ENCODE measurements at places on chromosomes 3 and 15. TPM values are rescaled to one million over a fixed set of nuclear protein-coding genes. Genes with fewer than 3 reads are reported as not detected.

ETV5 gene
- total RNA-seq = 15.5 TPM

PAQR5 gene
- 2.6 TPM for total RNA-seq

GOLGA6A gene
- total RNA-seq = 1.3 TPM

HDC gene
- 3.1 TPM for total RNA-seq

TMEM40 gene
- total RNA-seq = not detected

SPINK8 gene
- not detected for total RNA-seq

P2RY1 gene
- 2.7 TPM for total RNA-seq

TGM5 gene
- not detected for total RNA-seq

PLXND1 gene
- 69.4 TPM for total RNA-seq

CHRD gene
- total RNA-seq = 16.2 TPM

NR1D2 gene
- total RNA-seq = 36.9 TPM

GRCh38 chr3:142785996-142786395 is 62.2 kb downstream of the TRPC1 start:
- no peak for ATAC-seq

DNA sequence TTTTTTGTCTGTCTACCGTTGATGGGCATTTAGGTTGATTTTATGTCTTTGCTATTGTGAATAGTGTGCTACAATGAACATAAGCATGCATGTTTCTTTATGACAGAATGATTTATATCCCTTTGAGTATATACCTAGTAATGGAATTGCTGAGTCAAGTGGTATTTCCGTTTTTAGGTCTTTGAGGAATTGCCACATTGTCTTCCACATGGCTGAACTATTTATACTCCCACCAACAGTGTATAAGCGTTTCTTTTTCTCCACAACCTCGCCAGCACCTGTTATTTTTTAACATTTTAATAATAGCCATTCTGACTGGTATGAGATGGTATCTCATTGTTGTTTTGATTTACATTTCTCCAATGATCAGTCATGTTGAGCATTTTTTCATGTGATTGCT is 89.6 kb upstream of the GALNT15 start:
- no peak for ATAC-seq

DNA sequence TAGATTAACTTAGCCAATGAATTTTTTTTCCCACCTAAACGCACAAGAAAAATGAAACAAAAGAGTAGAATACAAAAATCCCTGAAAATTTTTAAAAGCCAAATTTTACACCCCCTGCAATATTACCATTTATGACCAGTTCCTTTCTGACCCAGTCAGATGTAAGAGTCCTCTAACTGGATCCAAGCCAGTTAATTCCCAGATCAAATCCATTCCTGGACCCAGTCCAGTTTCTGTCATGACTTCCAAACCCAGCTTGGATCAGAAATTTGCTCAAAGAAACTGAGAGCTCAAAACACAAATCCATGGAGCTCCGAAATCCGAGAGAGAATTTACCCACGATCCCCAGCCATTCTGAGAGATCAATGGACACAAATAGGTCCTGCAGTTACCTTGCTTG is 17.0 kb upstream of the ALDH1L1 start:
- no peak for ATAC-seq

DNA sequence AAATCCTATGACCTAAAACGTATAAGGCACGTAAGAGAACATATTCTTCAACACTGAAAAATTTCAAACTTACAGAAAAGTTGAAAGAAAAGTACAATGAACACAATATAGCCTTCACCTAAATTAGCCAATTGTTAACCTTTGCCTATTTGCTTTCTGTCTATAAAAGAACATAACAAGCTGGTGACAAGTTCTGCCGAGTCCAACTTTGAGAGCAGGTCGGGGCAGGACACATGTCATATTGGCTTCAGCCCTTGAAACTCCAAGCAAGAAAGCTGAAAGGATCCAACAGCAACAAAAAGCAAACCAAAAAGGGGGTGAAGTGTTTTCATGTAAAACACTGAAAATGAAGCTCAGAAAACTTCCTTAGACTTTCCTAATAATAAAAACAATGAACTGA is 59.1 kb downstream of the TBC1D2B start:
- no peak for ATAC-seq

- ATAC-seq = no peak
These were observed 12.0 kb downstream of the CHCHD6 start for GRCh38 chr3:126716057-126716456.

DNA sequence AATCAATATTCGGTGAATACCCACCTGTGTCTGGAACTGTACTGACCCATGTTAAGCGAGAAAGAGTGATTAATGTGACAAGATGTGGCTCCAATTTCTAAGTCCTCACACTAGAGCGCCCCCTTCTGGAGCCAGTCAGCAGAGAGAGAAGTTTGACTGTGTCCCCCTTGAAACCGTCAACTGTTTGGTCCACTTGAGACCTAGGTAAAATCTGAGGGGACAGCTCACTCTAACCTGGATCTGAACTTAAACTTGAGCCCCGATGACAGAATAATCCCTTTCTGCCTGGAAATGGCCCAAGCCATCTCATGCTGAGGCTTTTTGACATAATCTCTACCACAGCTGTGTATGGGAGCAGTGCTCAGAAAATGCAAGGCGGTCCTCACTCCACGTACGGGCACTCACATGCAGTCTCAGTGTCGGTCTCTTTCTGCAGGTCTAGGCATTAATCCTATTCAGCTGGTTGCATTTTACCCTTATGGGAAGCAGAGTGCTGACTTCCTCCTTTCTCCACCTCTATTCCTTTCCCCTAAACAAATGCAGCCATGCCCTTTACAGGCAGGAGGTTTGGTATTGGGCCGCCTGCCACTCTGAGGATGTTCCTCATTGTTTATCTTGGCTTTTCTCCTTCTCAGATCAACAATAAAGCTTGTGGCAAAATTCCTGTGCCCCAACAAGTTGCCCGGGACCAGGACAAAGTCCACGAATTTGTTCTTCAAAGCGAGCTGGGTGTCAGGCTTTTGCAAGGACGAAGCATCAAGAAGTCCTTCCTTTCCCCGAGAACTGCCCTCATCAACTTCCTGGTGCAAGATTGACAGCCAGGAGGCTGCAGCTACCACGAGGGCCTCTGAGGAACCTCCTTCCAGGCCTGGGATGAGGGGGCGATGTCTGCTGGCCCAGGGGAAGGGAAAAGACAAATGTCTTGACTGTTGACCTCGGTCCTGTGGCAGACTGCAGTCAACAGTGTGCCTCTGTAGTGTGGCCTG is 47.5 kb upstream of the LIMD1 start:
- no peak for ATAC-seq

DNA sequence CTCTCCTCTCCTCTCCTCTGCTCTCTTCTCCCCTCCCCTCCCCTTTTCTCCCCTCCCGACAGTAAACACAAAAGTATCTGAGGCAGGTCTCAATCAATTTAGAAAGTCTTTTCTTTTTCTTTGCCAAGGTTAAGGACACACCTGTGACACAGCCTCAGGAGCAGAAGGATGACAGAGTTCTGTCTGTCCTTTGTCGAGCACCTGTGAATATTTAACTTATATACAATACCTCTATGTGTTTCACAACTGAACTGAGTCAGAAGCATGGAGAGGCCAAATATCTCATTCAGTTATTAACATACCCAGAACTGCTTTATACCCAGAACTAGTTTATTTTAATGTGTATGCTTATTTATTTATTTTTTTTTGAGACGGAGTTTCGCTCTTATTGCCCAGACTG is 81.1 kb upstream of the ROBO1 start:
- ATAC-seq = no peak

DNA sequence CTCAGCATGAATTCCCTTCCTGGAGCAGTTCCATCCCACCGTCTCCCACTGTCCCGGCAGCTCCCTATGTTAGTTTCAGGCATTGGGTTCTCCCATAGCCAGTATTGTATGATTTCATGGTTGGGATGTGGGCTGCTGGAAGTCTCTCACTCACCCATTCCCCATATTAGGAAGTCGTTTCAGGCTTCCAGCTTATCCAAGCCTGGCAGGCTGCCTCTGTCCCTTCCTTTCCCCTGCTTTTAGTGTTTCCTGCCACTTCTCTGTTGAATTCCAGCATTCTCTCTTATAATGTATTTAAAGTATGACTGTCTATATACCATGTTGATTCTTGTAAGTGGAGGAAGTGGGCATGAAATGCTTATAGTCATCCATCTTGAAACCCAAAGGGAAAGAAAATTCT is 309.7 kb upstream of the RBMS3 start:
- no peak for ATAC-seq

- no peak for ATAC-seq
These were observed 67.3 kb upstream of the ONECUT1 start for GRCh38 chr15:52857471-52857870.

DNA sequence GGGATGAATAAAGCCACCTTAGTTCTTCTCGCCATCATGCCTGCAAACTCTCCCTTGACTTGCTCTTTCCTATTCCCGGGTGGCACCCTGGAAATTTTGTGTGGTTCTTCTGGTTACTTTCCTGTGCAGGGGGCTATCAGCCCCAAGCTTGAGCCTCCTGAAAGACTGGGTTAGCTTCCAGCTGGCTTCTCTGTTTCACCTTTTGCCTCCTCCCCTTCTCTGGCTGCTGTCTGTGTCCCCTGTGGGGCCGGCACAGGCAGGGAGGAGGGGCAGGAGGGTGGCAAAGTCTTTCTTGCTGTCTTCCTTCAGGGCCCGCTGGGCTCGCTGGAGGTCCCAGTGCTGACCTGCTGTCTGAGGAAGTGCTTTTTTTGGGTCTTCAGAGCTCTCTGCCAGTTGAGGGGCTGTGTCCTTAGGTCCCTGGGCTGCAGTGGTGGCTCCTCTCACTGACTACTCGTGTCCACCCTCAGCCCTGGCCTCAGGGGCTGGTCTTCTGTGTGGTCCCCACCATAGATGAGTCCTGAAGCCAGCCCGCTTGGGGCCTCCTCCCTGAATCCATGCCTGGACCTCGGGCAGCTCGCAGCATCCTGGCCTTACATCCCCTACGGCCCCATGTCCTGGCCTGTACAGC is 196.5 kb downstream of the KLF13 start:
- ATAC-seq = no peak

GRCh38 chr15:67411486-67411885 is 109.4 kb upstream of the C15orf61 start:
- no peak for ATAC-seq

GRCh38 chr3:149902498-149903139 is 68.1 kb downstream of the PFN2 start:
- no peak for ATAC-seq

- ATAC-seq = no peak
These were observed 179.9 kb downstream of the PLOD2 start for GRCh38 chr3:145981056-145981455.

DNA sequence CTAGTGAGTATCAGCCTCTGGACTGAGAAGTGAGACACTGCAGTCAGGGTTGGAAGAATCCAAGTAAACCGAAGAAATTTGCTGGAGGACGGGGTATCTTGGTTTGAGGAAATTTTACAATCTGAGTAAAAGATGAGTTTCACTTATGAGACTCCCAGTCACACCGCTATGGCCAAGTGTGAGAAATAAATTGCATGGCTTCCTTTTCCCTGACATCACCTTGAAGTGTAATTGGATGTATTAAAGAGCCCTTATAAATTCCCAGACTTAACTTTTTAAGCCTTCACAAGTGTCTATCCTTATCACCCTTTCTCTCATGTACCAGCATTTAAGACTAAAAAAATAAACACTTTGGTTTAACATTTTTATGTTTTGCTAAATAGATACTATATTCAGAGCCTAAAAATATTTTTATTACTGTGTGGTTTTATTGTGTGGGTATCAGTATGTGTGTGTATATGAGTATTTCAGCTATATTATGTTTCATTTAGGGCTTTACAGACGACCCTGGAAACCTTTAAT is 23.8 kb downstream of the USP3 start:
- no peak for ATAC-seq

DNA sequence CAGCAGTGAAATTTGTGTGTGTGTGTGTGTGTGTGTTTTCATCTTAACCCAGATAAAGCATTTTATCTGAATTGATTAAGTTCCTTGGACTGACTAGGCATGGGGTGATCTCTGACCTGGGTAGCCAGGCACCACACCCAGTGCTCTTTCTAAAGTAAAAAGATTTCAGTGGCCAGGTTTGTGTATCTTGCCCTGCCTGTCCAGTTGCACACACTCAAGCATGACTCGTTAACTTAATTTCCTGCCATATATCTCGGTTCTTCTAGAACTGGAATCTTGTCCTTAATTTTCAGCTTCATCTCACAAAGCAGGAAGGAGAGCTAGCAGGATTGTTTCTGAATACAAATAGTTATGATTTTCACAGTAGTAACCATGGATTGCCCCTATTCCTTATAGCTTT is 17.0 kb downstream of the TM4SF18 start:
- no peak for ATAC-seq

DNA sequence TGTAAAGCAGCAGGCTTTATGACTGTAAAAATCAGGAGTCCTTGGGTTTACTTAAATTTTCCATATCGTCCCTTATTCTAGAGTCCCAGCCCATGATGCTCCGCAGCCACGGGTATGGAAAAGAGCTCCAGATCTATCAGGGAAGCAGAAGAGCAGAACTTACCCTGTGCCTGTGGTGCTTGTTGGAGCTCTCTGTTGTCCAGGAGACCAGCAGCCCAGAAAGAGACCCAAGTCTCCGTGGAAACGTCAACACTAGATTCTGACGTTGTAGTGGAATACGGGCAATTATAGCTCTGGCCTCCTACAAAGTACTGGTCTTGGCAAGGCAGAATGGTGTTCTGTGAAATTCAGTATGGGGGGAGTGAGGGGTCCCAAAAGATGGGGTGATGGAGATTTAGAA is 2.0 kb downstream of the GMNC start:
- no peak for ATAC-seq

- peak; percentile 74 for ATAC-seq
These were observed 500.9 kb downstream of the SOX2 start for GRCh38 chr3:182212479-182213076.

- no peak for ATAC-seq
These were observed 443.3 kb upstream of the ATP11B start for GRCh38 chr3:182349951-182350517.

DNA sequence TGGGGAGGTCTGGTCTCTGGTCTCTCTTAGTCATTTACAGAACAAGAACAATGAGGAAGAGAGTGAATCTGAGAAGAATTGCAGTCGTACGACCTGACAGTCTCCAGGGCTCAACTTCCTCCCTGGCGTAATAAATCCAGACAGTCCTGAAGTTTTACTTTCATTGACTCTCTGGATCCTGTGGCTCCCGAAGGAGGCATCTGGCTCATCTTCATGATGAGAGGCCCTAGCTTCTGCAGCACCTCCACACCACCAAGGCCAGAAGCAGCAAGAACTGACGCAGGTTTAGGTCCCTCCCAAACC is 11.8 kb upstream of the CYFIP1 start:
- no peak for ATAC-seq

DNA sequence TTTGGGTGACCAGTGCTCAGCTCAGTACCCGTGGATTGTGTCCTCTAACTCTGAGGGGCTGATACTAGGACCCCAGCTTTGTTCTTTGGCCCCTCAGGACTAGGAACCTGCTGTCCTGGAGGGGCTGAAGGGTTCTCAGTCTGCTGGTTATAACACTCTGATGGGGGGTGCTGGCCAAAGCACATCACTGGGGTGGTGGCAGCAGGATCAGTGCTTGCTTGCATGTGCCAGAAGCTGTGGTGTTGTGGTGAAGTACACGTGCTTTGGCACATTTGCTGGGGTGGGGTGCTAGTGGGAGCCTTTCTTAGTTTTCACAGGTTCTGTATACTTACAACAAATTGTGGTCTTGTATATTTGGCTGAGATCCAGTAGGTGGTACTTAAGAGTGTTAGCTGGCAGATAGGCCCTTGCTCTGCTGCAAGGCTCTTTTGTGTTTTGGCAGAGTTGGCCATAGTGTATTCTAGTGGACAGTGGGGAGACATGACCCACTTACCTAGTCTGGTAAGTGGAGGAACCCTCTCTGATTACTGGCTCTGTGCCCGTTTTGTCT is 344.3 kb downstream of the EDEM1 start:
- no peak for ATAC-seq

Data from gastroesophageal sphincter (tissue), 4 donors.